ENCODE measurements at places on chromosomes 6 and 20. TPM values are rescaled to one million over a fixed set of nuclear protein-coding genes. Genes with fewer than 3 reads are reported as not detected.

Gene TP53TG5
- not detected for total RNA-seq

Gene SRMS
- total RNA-seq, result not detected

Gene TMC2
- total RNA-seq, result 0.21 TPM

Gene RBM38
- total RNA-seq, result 14.4 TPM

Gene COL21A1
- total RNA-seq, result 21.6 TPM

Gene CRISP1
- total RNA-seq, result not detected

Gene THBS2
- 107 TPM for total RNA-seq

Gene AKAP7
- total RNA-seq, result 39.1 TPM

Gene TNF
- total RNA-seq, result not detected

Gene FERMT1
- total RNA-seq, result 0.78 TPM

Gene RAMACL
- 10.8 TPM for total RNA-seq

Gene CPNE5
- 0.84 TPM for total RNA-seq

Gene COL11A2
- 1.5 TPM for total RNA-seq

Data from tibial nerve (tissue), 4 donors.